ENCODE measurements at places on chromosomes 3 and 15.

- no peak for DNase-seq
Measured at GRCh38 chr3:102038477-102039142, 189.3 kb downstream of the NFKBIZ start.

DNA sequence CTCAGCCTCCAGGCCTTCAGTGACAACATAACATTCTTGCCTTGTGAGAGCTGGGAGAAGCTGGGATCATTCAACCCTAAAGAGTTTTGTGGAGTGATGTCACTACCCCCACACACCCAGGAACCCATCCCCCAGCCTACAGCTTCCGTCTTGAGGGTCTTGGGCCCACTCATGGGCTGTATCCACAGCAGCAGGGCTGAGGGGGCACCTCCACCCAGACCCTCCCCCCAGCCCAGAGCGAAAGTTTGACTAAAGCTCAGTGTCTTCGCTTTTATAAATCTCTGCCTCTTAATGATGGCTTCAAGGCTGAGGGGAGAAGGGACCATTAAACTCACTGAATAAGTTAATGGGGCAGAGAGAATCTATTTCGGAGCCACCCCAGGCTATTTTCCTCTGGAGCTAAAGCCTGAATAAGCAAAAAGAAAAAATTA, 23.8 kb downstream of the NTRK3 start:
- no peak for DNase-seq

GRCh38 chr15:40061212-40061901, 22.4 kb upstream of the SRP14 start:
- DNase-seq = no peak

DNA sequence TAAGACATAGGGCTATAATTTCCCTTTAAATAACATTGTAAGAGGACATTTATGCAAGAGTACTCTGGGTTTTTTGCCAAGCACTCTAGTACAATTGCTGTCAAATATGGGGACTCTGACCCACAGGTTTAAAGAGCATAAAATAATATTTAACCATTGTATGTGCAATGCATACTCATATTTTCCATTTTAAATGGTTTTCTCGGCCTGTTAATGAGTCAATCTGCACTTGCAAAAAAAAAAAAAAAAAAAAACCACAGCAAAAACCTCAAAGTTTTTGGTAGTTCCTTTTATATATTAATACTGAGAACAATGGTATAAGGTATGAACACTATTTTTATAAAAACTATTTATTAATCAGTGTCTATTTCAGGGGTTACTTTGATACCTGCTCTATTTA, 304.0 kb upstream of the CBLB start:
- DNase-seq = no peak

- no peak for DNase-seq
Measured at GRCh38 chr3:185822221-185823000, 2.4 kb downstream of the IGF2BP2 start.

Measured in prostate gland (tissue), 2 donors.